Nucleus accumbens (tissue), 56 donors: ENCODE measurements at places on chromosomes 13 and 19.

DNA sequence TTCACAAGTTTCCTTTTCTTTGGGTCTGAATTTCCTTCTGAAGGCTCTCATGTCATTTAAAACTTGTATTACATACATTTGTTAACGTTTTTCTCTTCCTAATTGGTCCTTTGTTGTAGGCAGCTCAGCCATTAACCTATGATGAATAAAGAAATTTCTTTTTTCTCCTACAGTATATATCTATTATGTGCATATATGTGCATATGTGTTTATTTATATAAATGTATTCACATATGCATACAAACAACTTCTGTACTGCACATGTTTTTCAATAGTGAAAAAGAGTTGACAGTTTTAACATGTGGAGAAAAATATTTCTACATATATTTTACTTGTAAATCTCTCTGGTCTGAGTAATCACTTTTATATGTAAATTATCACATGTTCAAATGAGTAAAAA is 1674.9 kb upstream of the PCDH20 start:
- DNase-seq, result no peak

GRCh38 chr19:49954933-49955332 is 6.0 kb downstream of the SIGLEC11 start:
- no peak for DNase-seq

- DNase-seq, result no peak
These were observed 3.6 kb upstream of the CD37 start for GRCh38 chr19:49331616-49332055.

DNA sequence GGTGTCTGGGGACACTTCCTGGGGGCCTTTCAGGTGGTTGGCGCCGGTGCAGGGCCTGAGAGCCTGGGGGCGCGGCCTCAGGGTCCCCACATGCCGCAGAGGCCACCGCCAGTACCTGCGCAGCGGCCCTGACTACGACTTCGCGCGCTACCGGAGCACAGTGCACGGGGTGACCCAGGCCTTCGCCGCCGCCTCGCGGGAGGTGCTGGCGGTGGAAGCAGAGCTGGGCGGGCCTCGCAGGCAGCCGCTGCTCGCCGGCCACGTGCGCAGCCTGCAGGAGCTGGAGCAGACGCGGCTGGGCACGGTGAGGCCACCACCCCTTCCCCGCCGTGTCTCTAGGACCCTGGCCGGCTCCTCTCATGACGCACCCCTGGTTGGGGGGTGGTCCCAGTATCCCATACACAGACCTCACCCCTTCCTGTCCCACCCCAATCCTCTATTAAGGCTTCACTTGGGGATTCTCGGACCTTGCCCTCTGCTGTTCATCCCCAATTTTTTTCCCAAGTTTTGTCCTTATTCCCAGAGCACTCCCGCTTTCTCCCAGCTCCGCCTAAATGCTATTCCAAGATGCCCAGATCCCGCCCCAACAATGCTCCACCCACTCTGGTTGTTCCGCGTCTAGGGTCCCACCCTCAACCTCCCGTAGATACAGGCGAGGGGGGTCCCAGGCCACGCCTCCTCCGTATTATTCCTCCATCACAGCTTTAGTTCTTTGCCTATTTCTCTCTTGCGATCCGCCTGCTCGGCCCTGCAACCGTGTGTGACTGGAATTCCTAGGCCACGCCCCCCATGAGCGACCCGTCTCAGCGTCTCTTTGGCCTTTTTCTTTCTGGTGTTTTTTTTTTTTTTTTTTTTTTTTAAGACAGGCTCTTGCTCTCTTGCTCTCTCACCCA is 1.0 kb downstream of the REX1BD start:
- DNase-seq, result peak; percentile 30

- no peak for DNase-seq
These were observed 63.1 kb downstream of the ATP11A start for GRCh38 chr13:112752711-112753541.

DNA sequence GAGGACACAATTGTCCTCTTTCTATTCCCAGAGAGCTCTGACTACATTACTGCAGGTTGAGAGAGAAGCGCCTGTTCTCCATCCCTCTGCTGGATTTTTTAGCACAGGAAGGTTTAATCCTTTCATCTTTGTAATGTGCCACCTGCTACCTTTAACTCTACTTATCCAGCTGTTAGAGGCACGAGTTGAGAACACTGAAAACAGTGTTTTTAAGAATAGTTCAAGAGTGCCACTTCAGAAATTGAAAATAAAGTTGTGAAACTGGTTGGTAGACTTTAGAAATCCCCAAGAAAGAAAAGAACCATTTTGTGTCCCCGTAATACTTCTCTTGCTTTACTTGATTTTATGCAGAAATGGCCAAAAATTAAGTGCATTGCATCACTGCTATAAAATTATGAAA is 20.6 kb downstream of the FREM2 start:
- DNase-seq, result no peak

DNA sequence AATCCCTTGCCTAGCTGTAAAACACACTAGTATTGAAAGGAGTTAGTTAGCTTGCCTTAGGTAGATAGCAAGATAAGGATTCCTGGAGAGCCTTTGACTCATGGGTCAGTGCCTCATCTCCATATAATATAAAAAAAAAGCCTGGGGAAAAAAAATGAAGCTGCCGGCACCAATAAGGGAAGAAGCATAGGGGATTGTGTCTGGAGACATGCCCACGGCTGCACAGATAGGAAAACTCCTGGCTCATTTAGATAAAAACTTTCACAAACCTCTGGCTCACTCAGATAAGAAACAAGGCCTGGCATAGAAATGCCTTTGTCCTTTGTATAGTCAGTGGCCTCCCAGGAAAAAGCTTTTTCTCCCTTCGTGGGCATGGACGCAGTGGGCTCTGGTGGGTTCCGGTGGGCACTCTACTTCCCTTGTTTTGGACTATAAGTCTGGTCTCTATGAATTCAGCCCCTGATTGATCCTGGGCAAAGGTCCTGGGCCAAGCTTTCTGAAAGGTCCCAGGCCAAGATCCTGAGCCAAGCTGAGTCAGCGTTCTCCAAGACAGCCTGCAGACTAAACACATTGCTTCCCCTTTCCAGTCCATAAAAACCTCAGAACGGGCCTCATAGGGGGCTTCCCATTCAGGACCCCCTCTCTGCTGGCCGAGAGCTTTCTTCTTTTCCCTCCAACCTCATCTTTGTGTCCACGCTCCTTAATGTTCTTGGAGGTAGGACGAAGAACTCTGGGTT is 4.9 kb upstream of the OR7A17 start:
- no peak for DNase-seq

- DNase-seq, result no peak
These were observed 87.6 kb upstream of the ZNF91 start for GRCh38 chr19:23482829-23483228.

GRCh38 chr19:33403221-33403972 is 29.9 kb downstream of the CEBPG start:
- no peak for DNase-seq

DNA sequence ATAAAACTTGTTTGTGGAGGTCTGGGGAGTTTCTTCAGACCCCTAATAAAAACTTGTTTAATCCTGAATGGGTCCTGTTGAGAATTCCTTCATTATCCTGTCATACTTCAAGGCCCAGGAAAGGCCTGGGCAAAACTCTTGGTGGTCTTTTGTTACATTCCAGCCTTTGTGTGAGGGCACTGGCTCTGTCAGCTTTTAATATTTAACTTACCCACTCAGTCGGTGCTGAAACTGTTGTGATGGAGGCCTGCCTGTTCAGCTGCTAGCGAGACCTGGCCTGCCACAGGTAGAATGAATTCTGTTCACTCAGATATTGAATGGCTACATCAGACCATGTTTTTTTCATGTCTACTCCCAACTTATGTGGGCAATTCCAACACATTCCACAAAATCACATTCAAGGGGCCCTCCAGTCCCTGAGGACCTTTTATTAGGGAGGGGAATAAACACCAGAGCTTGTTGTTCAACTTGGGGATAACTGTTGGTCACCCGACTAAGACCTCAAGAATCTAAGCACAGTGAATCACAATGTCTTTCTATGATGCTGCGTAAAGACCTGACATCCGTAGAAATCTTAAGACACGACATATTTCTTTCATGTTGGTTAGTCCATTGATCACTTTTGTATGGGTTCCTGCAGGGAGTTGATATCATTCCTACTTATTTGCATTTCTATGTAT is 12.5 kb downstream of the NLRP8 start:
- no peak for DNase-seq

- DNase-seq, result peak; percentile 20
These were observed 386.2 kb downstream of the IRS2 start for GRCh38 chr13:109400209-109400608.

- no peak for DNase-seq
These were observed 2.0 kb downstream of the ZNF581 start for GRCh38 chr19:55645512-55645881.

GRCh38 chr19:17420475-17420924 is 653 bp downstream of the MVB12A start:
- DNase-seq, result no peak

DNA sequence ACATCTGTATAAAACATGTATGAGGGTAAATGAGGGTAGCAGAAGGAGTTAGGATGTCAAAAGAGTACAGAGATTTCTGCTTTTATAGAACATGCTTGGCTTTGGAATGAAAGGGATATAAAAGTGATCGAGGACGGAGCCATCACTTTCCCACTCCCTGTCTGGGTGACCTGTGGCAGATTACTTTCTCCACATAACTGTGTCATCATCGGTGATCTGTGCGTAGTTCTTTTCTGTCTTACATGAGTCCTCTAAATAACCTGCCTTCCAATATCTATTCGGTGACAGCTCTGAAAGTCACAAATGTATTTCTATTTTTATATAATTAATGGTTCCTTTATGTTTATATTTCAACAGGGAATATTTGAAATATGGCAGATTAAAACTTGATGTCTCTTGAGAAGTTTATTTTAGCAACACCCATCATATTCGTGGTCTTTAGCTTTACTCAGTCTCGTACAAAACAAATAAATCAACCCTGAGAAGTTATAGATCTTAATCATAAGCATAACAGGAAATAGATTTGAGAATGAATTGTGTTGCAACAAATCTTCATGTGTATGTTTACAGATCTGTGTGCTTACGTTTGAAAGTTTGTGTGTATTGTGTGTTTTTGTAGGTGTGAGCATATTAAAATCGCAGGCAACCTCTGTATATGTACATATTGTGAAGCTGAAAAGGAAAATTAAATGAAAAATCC is 1094.3 kb downstream of the EFNB2 start:
- DNase-seq, result no peak

- DNase-seq, result no peak
These were observed 30.7 kb downstream of the LMO7 start for GRCh38 chr13:75666646-75667351.

DNA sequence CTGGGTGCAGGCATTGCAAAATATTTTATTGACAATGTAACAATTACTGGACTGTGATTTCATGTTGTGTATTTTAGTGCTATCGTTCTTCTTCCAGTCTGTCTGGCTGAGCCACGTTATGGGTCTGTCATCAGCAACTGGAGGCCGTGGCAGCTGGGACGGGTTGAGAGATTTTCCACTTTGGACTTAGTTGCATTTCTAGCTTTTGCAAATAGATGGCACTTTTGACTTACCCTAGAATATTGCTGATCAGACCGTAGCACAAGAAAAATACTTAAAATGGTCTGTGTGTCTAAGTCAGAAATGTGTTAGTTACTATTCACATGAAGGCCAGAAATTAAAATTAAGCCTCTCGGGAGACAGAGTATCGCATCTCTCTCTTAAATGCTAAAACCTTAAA is 211.1 kb downstream of the TEX29 start:
- DNase-seq, result no peak
